Stimulated activated CD4-positive, alpha-beta T cell treated with anti-CD3 and anti-CD28 coated beads, Interleukin-12 subunit alpha, Interleukin-12 subunit beta, amount 100 ng/mL, for 24 hours (primary cell): ENCODE measurements at places on chromosomes 1 and 21.

- DNase-seq, result no peak
Measured at GRCh38 chr1:101276818-101277217, 40.0 kb downstream of the S1PR1 start.

DNA sequence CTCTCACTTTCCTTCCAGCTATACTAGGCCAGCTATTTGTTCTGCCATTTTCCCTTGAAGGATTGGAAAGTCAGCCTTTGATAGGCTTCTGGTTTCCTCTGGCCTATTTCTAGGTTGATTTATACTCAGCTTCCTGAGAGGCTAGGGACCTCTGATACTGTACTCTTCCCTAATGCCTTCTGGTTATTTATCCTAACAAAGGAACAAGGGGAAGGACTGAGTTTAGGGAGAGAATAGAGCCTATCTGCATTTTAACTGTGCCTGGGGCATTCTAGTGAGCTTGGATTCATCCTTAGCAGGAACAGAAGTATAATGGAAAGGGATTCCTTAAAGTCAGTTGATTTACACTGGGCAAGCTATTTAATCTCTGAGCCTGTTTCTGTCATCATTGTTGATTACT is 11.8 kb upstream of the TMEM39B start:
- DNase-seq, result no peak

DNA sequence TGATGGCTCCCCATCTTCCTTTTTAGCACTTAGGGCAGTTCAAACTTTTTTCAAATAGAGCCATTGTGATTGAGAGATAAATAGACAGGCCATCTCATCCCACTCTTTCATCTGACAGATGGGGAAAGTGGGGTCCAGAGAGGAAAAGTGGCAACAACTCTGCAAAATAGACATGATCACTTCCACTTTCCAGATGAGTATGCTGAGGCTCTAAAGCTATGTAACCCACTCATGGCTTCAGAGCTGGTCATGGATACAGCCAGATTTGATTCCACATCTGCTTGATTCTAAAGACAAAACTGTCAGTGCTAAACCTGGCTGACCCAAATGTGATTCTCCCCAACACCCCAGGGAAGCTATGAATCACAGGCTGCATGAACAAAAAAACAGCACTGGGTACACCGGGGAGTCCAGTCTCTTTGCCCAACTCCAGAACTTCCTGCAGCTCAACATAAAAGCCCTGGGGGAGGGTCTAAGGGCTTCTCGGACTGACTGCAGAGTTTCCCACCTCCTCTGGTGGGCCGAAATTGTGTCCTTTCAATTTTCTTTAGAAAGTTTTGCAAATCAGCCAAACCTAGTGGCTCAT is 59.3 kb downstream of the PLPP3 start:
- no peak for DNase-seq

DNA sequence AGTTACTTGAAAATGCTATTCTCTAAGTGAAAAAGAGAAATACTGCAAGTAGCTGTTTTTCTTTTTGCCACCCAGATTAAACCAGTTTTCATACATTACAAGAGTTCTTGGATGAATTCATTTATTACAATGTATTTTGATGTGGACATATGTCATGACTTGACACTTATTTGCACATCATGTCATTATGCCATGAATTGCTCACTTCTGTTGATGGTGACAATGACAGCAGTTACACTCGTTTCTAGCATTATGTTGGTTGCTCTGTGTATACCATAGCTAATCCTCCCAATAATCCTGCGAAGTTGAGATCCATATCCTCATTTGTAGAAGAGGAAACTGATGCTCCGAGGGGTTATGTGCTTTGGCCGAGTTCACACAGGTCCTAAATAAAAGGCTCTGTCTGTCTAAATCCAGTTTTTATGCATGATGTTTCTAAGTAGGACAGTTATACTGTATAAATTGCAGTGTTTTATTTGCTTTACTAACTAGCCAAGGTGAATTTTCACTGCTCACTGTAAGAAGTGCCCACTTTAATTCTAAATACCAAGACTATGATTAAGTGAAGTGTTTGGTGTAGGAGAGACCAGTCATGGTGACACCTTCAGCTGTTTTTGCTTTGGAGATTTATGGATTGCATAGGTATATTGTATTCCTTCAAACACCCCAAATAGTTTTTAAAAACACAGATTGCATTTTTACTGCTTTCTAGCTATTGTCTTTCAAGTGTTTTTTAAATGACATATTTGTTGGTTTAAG is 56.7 kb downstream of the PRDM2 start:
- DNase-seq, result no peak

GRCh38 chr1:240255922-240256321 is 164.2 kb downstream of the FMN2 start:
- no peak for DNase-seq

- DNase-seq, result no peak
Measured at GRCh38 chr21:25626757-25627156, 12.3 kb upstream of the JAM2 start.

- DNase-seq, result no peak
Measured at GRCh38 chr1:38152351-38153065, 105.9 kb upstream of the POU3F1 start.

GRCh38 chr21:42036313-42036712 is 26.2 kb upstream of the ZBTB21 start:
- DNase-seq, result no peak

DNA sequence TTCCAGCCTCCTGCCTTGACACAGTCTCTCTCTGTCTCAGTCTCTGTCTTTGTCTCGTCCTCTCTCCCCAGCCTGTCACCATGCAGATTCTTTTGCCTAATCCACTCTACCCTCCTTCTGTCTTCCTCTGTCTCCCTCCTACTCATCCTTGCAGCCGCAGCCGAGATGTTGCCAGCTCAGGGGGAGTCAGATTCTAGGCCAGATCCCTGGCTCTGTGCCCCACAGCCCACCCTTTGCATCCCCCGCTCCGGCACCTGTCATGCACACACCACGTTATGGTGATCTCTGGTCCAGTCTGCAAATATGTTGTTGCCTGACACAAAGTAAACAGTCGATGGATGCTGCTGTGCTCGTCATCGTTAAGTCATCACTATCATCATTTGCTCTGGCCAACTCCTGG is 35.5 kb upstream of the IGSF21 start:
- no peak for DNase-seq
